ENCODE measurements at places on chromosomes 11 and 22.

DNA sequence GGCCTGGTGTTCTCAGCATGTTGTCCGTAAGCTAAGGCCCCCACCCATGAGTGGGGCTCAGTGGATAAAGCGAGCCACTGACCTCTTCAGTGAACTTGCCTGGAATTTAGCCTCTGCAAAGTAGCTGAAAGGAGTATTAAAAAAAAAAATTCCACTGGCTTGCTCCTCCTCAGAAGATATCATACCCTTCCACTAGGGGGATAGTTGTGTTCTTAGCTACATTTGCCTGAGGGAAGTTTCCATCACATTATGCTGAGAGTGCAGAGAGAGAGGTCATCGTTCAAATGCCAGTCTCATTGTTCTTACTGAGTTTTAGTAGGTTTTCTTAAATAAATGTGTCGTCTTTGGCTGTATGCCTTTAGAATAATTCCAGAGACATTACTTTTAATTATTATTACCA, 879.7 kb downstream of the JRKL start:
- DNase-seq: no peak

DNA sequence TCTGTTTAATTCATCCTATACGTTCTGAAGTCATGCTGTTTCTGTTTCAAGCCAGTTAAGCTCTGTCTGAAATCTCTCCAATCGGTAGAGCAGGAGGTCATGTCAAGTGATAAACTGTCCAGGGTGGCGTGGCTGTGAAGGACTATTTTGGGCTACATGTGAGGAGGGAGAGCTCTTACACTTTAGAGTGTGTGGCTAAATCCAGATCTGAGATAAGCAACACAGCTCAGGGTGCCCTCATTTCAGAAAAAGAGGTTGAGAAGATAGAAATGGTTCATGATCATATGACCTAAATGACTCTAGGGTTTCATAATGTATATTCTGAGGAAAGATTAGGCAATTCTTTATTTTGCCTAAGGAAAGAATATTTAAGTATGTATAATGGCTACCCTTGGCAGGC, 8.4 kb downstream of the BLID start:
- DNase-seq: no peak

GRCh38 chr22:47914481-47915097, 1152.1 kb downstream of the TBC1D22A start:
- DNase-seq: no peak

GRCh38 chr11:59841514-59841913, 3.8 kb downstream of the CBLIF start:
- DNase-seq: no peak

DNA sequence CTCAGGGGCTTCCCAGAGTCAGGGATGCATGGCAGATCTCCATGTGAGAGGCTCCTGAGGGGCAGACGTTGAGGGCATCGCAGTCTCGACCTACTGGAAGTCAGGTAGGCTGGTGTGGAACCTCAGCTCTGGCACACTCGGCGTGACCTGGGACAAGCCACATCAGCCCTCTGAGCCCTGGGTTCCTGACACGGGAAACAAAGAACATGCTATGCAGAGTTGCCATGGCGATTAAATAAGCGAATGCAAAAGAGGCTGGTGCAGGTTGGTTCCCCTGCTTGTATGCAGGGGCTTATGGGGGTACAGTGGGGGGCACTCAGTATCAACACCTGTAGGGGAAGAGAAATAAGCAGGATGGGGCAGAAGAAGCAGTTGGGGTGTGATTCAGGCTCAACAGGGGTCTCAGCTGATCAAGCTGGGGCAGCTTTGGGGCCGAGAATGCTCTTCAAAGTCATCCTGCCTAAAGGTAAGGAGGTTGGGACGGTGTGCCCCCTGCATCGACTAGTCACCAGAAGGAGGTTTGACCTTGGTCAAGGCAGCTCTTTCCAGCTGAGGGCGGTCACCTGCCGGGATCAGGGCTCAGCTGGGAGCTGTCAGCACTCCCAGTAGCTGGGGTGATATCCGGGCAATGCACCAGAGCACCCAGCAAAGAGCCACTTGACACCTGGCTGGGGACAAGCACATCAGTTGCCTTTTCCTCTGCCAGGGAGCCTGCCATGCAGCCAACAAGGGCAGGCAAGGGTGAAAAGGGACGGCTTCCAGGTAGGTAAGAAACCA, 442.7 kb downstream of the MIAT start:
- no peak for DNase-seq

DNA sequence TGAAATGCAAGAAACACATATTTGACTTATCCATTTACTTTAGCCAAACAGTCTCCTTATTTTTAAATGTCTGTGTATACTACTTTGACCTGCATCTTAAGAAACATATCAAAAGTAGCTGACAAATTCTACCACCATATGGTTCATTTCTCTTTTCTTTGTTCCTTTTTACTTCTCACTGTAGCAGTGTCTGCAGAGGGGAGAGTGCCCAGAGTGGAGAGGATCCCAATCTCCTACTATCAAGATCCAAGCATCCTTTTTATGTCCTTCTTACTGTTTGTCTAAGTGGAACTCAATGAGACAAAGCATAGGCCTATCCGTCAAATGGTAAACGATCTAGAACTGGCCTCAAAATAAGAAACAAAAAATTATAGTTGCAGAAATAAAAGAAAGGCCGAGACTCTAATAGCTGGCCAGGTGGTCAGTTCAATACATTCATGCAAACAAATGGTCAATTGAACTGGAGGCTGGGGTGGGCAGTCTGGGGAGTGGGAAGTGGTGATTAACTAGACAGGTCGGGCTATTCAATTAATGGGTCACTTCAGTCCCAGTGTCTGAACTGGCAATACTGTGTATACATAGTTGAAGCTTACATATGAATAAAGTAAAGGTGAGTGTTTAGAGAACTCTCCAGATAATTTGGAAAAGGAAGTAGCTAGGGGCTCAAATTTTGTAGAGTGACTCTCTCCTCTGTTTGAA, 149.1 kb downstream of the MAML2 start:
- no peak for DNase-seq

DNA sequence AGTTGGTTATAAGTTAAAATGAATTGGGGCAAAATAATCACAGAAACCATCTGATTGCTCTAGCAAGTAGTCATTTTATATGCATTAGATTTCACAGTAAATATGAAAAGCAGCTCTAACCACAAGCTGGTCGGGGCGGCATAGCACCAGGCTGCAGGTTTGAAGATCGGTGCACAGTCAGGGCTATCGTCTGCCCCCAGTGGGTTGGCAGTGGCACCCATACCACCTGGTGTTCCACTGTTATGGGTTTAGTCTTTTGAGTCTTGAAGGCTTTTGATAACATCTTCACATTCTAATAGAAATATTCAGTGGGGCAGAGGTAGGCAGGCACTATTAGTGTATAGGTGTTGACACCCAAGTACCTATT, 62.1 kb downstream of the GRK3 start:
- no peak for DNase-seq

- no peak for DNase-seq
These were observed 15.7 kb downstream of the LGR4 start for GRCh38 chr11:27456795-27457329.

DNA sequence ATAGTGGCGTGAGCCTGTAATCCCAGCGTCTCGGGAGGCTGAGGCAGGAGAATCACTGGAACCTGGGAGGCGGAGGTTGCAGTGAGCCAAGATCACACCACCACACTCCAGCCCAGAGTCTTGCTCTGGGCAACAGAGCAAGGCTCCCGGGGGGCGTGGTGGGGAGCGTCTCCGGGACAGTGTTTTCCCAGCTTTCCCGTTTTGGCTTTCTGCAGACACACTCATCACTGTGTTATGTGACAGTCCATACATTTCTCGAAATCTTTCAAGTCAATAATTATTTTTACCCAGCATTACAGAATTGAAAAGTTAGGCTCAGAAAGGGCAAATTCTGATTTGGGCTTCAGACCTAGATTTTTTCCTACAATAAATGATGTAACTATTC, 31.7 kb downstream of the NEAT1 start:
- DNase-seq: no peak

DNA sequence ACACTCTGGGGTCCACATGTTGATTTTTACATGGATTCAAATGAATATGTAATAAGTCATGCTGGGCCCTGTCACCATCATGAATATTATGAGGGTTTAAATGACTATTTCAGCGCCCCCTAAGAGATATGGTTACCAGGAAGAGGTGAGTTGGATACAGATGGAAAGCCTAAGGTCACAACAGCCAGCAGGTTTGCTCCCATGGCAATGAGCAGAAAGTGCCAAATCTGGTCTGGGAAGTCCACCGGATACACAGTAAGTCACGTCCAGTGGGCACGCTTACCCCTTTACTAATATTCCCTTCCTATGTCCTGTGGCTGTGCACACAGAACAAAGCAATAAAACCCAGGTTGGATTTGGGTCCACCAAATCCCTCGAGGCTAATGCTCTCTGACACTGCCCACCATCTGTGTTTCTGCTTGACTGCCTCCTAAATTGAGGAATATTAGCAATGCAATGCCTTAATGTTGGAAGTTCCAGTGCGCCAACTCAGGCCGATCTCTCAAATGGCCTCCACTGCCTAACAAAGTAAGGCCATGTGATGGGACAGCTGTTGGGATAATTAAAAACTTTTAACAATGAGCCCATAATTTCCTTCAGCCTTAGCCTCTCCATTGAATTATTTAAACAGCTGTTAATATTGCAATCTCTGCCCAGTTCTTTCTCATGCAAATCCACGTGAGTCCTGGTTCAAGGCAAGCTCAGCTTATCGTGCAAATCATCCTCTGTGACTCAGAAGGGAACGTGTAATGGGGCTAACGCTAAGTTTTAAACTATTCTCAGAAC, 97.6 kb downstream of the SLC1A2 start:
- no peak for DNase-seq

DNA sequence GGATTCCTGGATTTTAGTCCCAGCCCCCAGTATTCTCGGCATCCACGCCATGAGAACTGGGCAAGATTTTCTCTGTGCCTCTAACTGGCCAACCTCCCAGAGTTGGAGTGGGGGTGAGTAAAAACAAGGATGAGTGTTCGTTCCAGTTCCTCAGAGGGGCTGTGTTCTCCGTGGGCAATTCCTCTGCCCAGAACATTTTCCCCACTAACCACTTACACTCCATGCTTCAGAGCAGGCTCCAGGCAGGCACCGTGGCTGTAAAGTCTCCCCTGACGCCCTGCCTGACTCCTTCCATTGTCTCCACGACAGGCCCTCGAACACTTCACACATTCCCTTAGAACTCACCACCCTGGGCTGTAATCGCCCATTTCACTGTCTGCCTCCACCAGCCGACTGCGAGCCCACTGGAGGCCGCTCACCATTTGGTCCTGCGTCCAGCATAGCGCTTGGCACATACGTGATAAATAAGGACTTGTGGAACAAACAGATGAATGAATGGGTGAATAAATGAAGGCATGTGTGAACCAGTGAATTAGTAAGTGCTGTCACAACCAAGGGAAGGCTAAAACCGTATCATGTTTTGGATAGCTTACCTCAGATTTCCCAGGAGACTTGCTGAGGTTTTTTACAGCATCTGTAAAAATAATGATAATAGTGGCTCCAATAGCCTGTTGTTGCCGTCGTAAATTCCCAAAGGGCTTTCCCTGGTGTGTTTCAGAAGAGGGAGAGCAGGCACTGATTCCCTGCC, 6.1 kb downstream of the APLNR start:
- DNase-seq: no peak

DNA sequence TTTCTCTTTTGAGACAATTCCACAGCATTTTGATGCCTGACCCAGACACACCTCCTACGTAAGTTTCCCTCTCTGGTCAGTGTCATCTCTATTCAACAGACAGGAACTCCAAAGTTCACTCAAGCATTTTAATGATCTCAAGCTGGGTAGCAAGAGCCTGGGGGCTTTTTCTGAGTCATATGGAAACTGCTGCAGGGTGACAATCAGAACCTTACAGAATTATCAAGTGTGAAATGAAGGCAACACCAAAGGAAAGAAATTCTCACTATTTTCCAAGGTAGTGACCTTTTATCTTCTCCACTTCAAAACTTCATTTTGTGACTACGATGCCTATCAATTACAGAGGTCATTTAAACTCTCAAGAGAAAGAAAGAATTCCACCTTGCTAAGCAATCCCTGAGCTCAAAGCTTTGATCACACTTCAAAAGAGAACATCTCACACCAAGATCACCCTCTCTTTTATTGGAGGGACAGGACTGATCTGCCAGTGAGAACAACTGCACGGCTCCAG, 229.0 kb upstream of the ZC3H12C start:
- no peak for DNase-seq

- DNase-seq: no peak
These were observed 1.6 kb downstream of the TRIM68 start for GRCh38 chr11:4606231-4607015.

DNA sequence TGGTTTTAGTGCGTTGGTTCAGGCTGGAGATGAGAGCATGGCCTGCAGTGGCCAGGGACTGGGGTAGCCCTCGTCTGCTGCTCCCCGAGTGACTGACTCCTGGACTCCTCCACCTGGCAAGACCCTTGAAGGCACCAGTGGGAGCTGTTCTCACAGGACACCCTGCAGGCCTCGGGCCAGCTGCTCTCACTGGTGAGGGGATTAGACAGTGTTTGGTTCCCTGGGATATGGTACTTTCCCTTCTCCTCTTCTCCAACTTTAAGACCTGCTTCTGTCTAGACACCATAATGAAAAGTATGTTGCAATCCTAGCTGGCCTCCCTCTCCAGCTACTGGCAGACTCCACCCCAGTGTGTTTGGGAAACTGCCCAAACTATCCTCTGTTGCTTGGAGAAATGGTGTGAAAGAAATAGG, 168.8 kb upstream of the CADM1 start:
- no peak for DNase-seq

Data from stimulated activated CD8-positive, alpha-beta memory T cell treated with anti-CD3 and anti-CD28 coated beads, Interleukin-4, amount 100 ng/mL, for 1 hour (primary cell).